Amniotic stem cell (primary cell): ENCODE measurements at places on chromosomes 4 and X.

DNA sequence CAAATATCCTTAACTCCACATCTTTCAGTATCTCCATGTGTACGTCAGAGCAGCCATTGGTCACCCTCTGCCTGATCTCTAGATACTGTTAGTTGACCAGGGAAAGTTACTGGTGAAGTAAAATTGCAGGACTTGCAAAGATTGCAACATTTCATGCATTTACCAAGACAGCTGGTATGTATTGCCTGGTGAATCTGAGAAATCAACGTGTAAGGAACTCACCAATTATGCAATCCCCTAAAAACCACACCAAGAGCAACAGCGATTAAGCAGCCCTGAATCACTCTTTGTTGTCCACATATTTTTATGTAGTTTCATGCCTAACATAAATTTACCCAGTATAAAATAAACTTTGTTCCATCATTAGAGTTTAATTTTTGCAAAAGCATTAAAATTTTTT is 271.2 kb downstream of the NLGN4X start:
- DNase-seq, result no peak

DNA sequence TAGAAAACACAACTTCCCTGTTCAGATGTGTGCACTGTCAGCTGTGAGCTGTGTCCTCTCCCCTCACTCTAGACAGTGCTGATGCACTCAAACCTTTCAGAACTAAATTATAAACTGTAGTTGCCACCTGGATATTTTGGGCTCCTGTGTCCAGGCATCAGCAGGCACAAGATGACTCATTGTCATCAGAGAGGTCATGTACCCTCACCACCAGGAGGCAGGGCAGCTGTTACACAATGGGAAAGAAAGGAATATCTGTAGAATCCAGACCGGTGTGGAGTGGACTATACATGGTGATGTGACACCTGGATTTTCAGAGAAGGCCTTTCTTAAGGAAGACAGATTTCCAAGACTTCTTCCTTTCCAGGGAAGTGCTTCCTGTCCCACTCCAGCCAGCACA is 854.4 kb upstream of the AGA start:
- DNase-seq, result no peak

- no peak for DNase-seq
Measured at GRCh38 chrX:24377195-24377594, 16.8 kb downstream of the SUPT20HL1 start.

DNA sequence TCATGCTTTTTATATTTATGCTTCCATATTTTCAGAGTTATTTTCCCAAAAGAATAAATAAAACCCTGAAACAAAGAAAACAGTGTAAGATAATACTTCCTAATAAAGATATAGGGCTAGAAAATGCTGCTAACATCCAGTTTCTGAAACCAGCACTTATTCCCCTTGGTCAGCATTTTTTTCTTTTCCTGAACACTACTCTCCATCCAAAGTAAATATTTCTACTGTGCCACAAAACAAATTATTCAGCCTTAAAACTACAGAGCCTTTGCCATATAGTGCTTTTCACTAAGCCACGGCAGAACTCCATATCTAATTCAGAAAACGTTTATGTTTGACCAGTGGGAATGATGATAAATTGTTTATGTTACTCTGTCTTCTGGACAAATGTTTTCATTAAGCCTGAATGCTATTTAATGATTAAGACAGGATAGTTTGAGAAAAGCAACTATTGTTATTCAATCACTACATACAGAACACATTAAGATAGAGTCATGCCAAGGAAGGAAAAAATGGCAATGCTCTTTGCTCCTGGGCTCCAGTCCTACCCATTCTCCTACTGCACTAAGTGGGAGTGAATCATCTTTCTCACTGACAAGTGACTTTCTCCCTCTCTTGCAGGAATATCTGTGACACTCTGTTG is 723.9 kb downstream of the FAT4 start:
- DNase-seq, result no peak

GRCh38 chr4:83731609-83732008 is 195.7 kb downstream of the GPAT3 start:
- no peak for DNase-seq
